ENCODE measurements at places on chromosomes 6 and 20.

- no peak overlapping the region for H3K27ac ChIP-seq
- peak overlapping the region; percentile 31 for H3K4me3 ChIP-seq
- peaks cover 9% of the 10 kb centered on the region for H3K4me1 ChIP-seq
- H3K27me3 ChIP-seq: peaks cover 30% of the 10 kb centered on the region
- no peaks in the 10 kb centered on the region for H3K36me3 ChIP-seq
- no peak for DNase-seq
These were observed 1.7 kb downstream of the TULP1 start for GRCh38 chr6:35510916-35511561.

DNA sequence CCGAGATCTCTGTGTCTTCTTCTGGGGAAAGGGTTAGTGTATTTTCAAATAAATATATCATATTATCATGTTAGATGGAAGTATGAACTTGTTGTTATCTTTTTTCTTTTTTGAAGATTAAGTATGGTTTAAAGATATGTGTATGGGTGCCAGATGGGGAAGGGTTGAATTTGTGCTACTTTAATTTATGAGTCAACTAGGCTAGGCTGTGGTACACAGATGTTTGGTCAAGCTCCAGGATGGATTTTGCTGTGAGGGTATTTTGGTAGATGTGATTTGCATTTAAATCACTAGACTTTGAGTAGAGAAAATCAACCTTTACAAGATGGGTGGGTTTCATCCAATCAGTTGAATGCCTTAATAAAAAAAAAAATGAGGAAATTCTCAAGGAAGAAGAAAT is 886.6 kb upstream of the ADGRB3 start:
- no peak for DNase-seq
- H3K4me1 ChIP-seq: no peaks in the 10 kb centered on the region
- no peaks in the 10 kb centered on the region for H3K27me3 ChIP-seq
- H3K27ac ChIP-seq: no peak overlapping the region
- H3K36me3 ChIP-seq: no peaks in the 10 kb centered on the region

DNA sequence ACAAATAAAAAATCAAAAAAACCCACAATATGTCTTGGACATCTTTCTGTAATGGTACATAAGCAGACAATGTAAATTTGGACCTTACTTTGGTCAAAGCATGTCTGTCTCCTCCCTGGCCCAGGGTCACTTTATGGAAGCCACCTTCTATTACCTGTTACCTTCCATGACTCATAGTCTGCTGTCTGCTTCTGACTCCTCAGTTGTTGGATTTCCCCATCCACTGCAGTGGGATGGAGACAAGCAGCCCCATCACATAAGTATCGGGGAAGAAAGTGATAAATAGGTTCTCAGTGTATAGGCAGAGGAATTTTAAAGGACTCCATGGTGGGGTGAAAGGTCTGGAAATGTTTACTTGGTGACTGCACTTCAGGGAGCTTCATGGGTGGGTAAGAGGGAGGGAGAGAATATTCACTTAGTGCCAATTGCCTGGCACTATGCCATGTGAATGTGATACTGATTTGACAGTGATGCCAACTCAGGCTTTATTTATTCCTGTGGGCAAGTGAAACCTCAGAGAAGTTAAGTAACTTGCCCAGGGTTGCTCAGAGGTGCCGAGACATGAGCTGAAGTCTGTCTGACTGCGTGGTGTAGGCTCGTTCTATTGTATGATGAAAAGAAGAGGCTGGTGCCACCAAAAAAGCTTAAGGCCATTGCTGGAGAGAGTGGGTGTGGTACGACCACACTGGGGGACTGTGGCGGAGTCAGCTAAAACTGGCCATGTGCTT is 175.6 kb upstream of the RNF24 start:
- no peak overlapping the region for H3K4me3 ChIP-seq
- no peak for DNase-seq
- H3K4me1 ChIP-seq: no peaks in the 10 kb centered on the region

DNA sequence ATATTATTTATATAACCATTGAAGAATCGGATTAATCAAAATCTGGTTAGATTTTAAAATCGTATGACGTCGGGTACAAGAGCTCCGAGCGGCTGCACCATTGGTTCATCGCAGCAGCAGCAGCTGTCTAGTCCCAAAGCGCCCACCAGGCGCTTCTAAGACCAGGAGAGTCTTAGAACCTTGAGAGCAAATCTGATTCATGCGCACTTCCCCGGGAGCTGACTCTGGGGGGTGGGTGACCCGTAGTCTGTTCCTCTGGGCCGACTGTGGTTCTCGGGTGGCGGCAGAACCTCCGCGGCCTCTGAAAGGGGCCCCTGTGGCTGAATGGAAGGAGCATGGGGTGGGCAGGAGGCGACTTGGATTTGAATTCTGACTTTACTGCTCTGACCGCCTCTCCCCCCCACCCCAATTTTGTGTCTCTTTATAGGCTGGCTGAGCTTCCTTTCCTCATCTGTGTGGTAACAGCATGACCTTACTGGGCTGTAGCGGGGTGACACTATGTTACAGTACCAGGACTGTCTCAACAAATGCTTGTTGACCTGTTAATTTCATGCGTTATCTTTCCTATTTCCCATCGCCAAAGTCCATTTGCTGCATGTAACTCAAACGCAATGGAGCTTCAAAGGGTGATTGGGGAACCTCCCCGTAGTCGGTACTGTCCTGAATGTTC is 119.7 kb downstream of the RTN4IP1 start:
- peaks cover 52% of the 10 kb centered on the region for H3K4me1 ChIP-seq
- DNase-seq: no peak
- peak overlapping the region; percentile 96 for H3K4me3 ChIP-seq
- H3K36me3 ChIP-seq: no peaks in the 10 kb centered on the region
- peaks cover 11% of the 10 kb centered on the region for H3K27me3 ChIP-seq

DNA sequence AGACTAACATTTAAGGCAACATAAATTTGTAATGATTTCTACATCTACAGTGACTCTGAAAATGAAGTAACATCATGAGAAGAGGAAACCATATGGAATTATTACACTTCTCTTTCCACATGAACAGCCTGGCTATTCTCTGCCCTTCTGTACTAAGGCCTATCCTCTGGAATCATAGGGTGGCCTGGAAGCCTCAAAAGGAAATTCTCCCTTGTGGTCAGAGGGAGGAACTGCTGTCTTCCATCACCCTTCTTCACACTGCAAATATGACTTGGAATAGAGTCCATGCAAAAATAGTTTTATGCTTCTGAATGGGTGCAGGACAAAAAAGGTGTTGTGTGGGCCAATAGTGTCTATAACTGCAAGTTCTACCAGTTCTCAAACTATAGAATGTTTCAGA is 44.6 kb upstream of the SH3BGRL2 start:
- H3K27ac ChIP-seq: no peak overlapping the region
- DNase-seq: no peak
- H3K4me1 ChIP-seq: no peaks in the 10 kb centered on the region

GRCh38 chr20:55755411-55755810 is 249.9 kb downstream of the CBLN4 start:
- DNase-seq: no peak
- no peak overlapping the region for H3K4me3 ChIP-seq
- no peak overlapping the region for H3K27ac ChIP-seq

GRCh38 chr6:44306710-44307109 is 6.4 kb downstream of the AARS2 start:
- no peak overlapping the region for H3K27ac ChIP-seq
- no peak for DNase-seq
- H3K36me3 ChIP-seq: peaks cover 92% of the 10 kb centered on the region
- H3K4me1 ChIP-seq: peaks cover under 1% of the 10 kb centered on the region
- H3K27me3 ChIP-seq: no peaks in the 10 kb centered on the region

GRCh38 chr20:34943808-34944567 is 11.6 kb downstream of the GSS start:
- H3K27ac ChIP-seq: no peak overlapping the region
- no peaks in the 10 kb centered on the region for H3K27me3 ChIP-seq
- no peak overlapping the region for H3K4me3 ChIP-seq

DNA sequence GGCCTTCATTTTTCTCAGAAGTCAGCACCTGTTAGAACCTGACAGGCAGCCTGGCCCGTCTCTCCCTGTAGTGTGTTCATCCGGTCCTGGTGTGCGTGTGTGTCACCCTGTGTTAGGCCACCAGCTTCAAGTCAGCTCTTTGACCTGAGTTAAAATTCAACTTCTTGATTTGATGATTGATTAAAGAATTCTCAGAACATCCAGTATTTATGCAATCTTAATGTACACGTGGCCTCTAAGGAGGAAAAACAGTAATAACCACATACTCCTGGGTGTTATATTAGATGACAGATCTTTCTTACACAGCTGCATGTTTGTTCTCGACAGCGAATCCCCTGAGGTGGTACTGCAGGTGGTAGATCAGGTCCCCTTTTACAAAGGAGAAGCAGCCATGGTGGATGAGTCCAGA is 19.1 kb upstream of the TMEM217 start:
- no peak overlapping the region for H3K4me3 ChIP-seq
- H3K4me1 ChIP-seq: peaks cover 7% of the 10 kb centered on the region
- no peak for DNase-seq
- no peaks in the 10 kb centered on the region for H3K27me3 ChIP-seq

DNA sequence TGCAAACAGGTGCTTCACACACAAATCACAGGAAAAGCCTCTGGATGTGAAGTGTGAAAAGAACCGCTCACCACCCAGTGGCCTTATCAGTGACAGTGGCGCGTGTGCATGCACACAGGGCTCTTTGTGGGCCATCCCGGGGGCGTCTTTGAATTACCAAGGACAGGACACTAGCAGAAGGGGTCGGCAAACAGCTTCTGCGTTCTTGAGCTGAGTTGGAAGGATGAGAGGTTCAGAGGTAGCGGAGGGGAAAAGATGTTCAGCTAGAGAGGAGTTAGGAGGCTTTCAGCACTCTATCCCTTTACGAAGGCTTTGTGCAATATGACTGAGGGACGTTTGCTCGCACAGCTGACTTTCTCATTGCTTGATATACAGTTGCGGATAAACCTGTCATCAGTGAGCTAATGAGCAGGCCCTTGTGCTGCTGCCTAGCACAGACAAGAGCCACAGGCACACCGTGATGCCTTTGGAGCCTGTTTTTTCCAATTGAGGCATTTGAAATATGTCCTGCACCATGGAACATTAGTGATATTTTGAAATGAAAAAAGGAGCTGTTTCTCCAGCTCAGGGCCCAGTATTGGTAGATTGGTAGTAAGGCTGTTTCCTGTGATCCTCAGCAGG is 83.1 kb downstream of the IYD start:
- H3K27ac ChIP-seq: no peak overlapping the region
- DNase-seq: no peak

DNA sequence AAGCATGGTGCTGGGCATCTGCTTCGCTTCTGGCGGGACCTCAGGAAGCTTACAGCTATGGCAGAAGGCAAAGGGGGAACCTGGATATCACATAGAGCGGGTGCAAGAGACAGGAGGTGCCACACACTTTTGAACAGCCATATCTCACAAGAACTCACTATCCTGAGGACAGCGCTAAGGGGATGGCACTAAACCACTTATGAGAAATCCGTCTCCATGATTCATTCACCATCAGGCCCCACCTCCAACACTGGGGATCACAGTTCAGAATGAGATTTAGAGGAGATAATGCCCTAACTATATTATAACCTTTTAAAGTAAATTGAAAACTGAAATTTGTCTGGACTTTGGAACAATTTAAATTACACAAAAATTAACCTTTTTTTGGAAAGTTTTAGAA is 37.8 kb upstream of the SUMO4 start:
- no peak overlapping the region for H3K27ac ChIP-seq
- H3K4me3 ChIP-seq: no peak overlapping the region
- H3K36me3 ChIP-seq: no peaks in the 10 kb centered on the region
- DNase-seq: no peak
- no peaks in the 10 kb centered on the region for H3K27me3 ChIP-seq

DNA sequence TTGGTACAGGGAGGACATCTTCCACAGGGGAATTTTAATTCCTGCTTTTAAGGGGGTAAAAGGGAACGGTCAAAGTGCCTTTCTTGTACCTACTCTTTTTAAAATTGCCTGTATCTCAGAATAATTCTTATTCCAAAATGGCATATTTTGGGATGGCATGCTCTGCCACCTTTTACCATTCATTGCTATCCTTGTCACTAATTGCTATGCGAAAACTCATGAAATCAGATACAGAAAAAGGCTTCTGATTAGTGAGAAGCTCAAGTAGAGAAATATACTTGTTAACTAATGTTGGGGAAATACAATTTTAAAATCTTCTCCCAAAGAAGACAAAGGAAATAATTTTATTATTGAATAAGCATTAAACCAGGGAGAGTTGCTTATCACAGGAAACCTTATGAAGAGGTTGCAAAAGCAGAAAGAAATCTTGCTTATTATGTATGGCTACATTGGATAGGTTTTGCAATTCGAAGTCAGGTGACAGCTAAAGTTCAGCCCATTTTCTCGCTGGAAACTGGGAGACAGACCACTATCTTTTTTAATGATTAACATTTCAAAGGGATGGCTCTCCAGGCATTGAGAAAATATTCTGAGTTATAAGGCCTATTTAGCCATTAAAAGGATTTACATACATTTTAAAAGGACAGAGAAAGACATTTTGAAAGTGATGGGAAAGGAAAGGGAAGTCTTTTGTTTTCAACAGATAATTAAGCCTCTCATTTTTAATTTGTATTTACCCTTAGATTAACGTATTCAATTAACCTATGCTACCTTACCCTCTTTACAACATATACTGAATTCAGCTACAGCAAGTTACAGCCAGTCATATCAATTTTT is 110.3 kb upstream of the PRSS16 start:
- no peaks in the 10 kb centered on the region for H3K36me3 ChIP-seq
- no peaks in the 10 kb centered on the region for H3K27me3 ChIP-seq
- H3K4me3 ChIP-seq: no peak overlapping the region
- no peak overlapping the region for H3K27ac ChIP-seq
- H3K4me1 ChIP-seq: peaks cover 27% of the 10 kb centered on the region

GRCh38 chr6:11307226-11307625 is 74.8 kb upstream of the NEDD9 start:
- no peak overlapping the region for H3K4me3 ChIP-seq
- no peaks in the 10 kb centered on the region for H3K4me1 ChIP-seq
- no peak overlapping the region for H3K27ac ChIP-seq
- H3K36me3 ChIP-seq: no peaks in the 10 kb centered on the region
- H3K27me3 ChIP-seq: no peaks in the 10 kb centered on the region

DNA sequence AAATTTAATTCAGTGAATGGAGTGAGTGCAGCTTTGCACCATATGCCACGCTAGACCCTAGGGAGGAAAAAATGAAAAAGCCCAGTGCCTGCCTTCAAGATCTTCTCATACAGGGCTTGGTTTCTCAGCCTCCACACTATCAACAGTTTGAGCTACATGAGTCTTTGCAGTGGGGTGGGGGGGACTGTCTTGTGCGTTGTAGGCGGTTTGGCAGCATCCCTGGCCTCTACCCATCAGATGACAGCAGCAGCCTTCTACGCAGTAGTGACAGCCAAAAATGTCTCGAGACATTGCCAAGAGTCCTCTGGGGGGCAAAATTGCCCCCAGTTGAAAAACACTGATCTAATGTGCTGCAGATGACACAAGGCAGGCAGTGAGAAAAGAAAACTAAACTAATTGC is 6.2 kb downstream of the CDH22 start:
- H3K4me1 ChIP-seq: peaks cover 9% of the 10 kb centered on the region
- H3K27ac ChIP-seq: no peak overlapping the region
- H3K27me3 ChIP-seq: peaks cover 72% of the 10 kb centered on the region
- no peaks in the 10 kb centered on the region for H3K36me3 ChIP-seq
- no peak for DNase-seq

- H3K36me3 ChIP-seq: no peaks in the 10 kb centered on the region
- DNase-seq: no peak
- peak overlapping the region; percentile 8 for H3K4me3 ChIP-seq
These were observed 10.2 kb downstream of the LAMA4 start for GRCh38 chr6:112243861-112244827.

All from suprapubic skin (tissue), 4 donors.